Muscle of arm (tissue), 14 donors: ENCODE measurements at places on chromosomes 6 and 20.

DNA sequence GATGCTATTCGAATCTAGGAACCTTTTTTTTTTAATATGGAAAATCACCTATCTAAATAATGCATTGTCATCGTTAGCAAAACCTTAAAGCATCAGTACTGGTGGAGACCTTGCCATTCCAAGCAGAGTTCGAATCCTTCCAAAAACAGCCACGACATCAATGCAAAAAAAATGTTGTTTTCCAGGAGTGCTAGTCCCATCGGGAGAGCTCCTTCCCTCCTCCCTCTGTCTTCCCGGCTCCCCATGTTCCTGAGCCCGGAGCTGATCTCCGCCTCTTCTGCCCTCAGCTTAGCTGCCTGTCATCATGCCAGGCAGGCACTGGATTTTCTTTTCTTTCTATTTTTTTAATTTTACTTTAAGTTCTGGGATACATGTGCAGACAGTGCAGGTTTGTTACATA is 153.6 kb upstream of the QKI start:
- no peak for DNase-seq

DNA sequence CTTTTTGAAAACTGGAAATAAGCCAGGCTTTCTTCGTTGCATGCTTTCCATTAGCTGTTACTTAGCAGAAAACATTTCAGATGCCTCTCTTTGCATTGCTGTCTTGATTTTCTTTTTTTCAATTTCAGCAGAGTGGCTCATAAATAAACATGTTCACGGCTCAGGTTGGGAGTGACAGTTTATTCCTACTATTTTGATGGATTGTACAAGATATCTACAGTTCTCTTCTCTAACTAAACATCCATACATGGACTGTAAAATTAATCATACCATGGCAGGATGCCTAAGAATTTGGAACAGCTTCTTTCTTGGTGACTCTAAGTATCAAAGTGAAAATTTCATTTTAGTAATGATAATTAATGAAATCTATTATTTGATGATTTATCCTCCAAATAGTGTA is 130.5 kb upstream of the EPHA7 start:
- DNase-seq, result no peak

GRCh38 chr20:19692685-19693119 is 65.4 kb upstream of the RIN2 start:
- DNase-seq, result peak; percentile 59

- DNase-seq, result no peak
These were observed 2.2 kb downstream of the AHCY start for GRCh38 chr20:34300809-34301586.
